NB4 (cell line): ENCODE measurements at places on chromosomes 4 and X.
A peak's percentile ranks its signal among the peaks of the same experiment; 100 is the strongest.

DNA sequence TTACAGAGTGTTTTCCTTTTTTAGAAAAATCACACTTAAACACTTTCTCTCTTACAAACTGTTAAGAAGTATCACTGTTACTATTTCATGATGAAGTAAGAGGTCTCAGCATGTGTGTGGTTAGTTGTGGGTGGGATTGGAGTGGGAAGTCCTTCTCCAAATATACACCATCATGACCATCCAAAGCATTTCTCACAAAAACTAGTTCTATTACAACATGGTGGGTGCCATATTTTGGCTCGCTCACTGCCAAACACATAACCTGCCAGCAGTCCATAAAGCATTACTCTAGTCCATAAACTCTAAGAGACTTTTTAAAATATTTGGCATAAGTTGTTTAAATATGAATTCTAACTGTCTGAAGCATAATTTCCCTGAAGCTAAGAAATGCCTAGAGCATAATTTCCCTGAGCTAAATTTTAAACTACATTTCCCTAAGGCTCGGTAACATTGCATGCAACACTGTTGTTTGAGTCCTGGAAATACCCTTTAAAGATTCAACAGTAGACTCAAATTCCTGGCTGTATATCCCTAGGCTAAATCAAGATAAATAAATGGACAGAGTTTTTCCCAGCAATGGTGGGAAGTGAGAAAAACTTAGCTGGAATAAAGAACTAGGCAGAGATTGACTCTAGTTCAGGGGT lies 415.0 kb upstream of the INTU start:
- no peak for DNase-seq

- no peak for DNase-seq
Observed at GRCh38 chr4:152571296-152571695, 35.4 kb upstream of the FBXW7 start.

DNA sequence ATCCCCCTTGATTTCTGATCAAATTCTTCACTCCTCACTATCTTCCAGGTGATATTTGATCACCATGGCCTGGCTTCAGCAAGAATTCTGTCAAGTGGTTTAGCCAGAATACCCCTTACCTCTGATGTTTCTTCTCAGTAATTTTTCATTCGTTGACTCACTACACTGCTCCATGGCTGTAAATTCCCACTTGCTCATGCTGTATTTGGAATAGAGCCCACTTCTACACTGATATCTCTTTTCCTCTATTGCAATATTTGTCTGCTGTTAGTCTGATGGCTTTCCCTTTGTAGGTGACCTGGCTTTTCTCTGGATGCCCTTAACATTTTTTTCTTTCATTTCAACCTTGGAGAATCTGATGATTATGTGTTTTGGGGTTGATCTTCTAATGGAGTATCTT lies 73.9 kb upstream of the DIPK2B start:
- DNase-seq, result no peak

DNA sequence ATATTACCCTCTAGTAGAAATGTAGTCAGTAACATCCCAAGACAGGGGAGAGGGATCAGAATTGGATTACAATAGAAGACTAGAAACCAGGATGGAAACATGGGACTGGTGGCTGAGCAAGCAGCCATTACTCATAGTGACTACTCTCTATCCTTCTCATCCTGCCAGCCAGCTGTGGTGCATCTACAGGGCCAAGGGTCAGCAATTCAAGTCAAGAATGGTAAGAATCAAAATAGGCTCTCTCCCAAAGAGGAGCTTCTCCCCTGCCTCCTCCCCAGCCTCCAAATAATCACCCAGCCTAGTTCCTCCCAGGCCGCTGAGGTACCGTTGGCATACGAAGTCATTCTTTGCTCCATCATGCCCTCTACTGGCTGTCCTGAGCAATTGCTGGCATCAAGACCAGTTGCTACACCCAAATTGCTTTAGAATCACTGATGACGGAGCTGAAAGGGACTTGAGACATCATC lies 19.4 kb downstream of the AWAT2 start:
- peak; percentile 62 for DNase-seq

GRCh38 chr4:41384992-41385391 lies 128.3 kb downstream of the UCHL1 start:
- DNase-seq, result no peak

DNA sequence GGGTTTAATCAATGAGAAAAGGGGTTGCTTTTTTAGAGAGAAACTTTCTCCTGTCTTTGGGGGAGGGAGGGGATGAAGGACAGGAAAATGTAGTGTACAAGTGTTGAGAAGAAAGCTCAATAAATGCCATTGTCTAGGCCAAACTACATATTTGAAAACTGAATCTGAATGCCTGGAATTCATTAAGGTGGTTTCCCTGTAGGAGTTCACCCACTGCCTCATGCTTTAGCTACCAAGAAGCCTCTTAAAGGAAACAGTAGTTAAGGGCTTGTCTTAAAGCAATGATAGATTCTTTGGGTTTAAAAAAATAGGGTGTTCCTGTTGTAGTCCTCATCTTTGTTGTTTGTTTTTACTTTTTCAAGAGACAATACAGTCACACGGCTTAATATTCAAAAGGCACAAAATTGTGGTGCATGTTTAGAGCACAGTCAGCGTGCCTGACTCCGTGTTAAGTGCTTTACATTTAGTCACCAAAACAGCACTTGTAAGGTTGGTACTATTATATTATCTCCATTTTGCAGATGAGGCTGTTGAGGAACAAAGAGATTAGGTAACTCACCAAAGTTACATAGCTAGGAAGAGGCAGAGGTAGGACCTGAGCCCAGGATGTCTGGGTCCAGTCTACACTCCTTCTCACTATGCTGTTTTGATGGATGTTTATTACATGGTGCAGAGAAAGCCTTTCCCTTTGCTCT lies 46.0 kb downstream of the FNIP2 start:
- no peak for DNase-seq

- no peak for DNase-seq
Observed at GRCh38 chr4:102531462-102531861, 30.3 kb downstream of the NFKB1 start.

DNA sequence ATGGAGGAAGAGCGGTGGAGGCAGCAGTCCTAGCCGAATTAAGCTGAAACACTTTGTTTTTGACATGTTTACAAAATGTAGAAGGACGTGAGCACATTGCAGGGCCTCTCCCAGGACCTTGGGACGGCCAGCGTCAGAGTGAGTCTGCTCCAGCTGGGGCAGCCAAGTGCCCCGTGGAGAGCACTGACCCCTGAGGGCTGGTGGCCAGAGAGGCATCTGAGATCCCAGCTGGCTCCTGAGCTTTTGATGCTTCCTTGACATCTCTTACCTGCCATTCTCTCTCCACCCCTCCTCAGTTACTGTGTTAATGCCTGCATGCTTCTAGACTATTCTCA lies 24.7 kb downstream of the NAT8L start:
- DNase-seq, result no peak

DNA sequence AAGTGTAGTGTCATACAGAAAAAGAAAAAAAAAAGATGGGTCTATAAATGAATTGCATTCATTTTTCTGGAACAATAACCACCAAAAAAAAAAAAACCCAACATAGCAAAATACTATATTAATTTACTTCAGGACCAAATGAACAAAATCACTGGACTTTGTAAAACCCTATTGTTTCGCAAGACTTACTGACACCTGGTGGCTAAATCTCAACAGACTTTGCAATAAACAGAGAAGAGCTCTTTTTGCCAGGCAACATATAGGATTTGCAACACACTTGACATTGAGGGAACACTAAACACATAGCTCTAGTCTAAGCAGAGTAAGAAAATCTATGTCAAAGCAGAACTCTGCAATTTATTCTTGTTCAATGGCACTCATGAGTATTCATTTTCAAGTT lies 990.2 kb downstream of the STPG2 start:
- DNase-seq, result peak; percentile 1

DNA sequence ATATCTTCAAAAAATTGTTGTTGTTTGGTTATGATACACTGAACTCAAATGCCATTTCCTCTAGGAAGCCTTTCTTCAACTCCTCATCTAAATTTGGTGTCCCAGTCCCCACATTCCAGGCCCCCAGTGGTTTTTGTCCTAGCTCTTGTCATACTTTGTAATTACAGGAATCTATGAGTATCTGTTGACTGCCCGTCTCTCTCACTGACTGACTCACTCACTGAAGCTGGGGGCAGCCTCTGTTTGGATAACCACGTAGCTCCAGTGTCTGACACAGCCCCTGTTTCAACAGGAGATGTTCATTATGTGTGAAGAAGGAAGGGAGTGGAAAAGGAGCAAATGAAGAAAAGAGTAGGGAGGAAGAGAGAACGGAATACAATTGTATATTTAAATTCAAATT lies 284.1 kb upstream of the TENM3 start:
- DNase-seq, result no peak

DNA sequence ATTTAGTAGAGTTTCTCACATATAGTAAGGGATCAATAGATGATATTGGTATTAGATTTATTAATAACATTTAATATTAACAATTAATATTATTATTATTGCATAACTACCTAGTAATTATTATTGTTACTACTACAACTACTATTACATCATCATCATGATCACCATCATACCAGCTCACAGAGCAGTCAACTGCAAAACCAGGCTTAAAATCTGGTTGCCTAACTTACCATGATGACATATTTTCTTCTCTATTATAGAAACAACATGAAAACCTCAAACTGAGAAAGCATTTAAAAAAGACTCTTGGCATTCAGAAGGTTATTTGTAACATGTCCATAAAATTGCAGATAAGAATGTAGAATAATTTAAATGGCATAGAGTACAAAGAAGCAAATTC lies 247.0 kb upstream of the TTC29 start:
- no peak for DNase-seq

DNA sequence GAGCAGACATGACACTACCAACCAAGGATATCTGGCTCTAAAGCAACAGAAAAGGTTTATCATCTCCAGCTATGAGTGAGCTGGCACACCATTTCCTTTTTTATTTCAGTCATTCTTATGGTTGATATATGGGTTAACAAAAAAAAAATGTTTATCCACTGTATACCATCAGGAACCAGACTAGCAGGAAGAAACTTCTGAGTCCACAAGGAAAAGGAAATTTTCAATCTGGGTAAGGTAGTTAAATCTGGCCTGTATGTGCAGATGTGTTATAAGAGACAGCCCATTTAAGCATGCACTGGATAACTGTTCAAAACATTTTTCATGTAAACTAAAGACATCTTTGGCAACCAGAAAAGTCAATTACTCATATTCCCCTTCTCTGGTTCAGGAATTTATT lies 35.0 kb downstream of the AMMECR1 start:
- DNase-seq, result no peak

DNA sequence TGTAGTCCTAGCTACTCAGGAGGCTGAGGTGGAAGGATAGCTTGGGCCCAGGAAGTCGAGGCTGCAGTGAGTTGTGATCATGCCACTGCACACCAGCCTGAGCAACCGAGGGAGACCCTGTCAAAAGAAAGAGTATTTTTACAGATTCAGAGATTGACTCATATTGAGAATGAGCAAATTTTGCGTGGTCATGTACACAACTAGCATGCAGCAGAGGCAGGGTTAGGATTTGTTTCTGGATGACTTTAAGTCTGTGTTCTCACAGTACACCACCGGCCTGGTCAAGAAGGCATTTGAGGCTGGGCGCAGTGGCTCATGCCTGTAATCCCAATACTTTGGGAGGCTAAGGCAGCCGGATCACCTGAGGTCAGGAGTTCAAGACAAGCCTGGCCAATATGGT lies 44.8 kb upstream of the CBR4 start:
- DNase-seq, result no peak

GRCh38 chr4:44368413-44369167 lies 80.0 kb downstream of the KCTD8 start:
- DNase-seq, result no peak

- no peak for DNase-seq
Observed at GRCh38 chrX:828411-828959, 197.9 kb downstream of the SHOX start.
